CD4-positive, alpha-beta T cell treated with Interleukin-6 at 100 ng/mL for 8 hours (primary cell): ENCODE measurements at places on chromosomes 16 and 17.
A peak's percentile ranks its signal among the peaks of the same experiment; 100 is the strongest.

GRCh38 chr17:56936697-56937322 is 23.0 kb upstream of the TRIM25 start:
- no peak for DNase-seq

DNA sequence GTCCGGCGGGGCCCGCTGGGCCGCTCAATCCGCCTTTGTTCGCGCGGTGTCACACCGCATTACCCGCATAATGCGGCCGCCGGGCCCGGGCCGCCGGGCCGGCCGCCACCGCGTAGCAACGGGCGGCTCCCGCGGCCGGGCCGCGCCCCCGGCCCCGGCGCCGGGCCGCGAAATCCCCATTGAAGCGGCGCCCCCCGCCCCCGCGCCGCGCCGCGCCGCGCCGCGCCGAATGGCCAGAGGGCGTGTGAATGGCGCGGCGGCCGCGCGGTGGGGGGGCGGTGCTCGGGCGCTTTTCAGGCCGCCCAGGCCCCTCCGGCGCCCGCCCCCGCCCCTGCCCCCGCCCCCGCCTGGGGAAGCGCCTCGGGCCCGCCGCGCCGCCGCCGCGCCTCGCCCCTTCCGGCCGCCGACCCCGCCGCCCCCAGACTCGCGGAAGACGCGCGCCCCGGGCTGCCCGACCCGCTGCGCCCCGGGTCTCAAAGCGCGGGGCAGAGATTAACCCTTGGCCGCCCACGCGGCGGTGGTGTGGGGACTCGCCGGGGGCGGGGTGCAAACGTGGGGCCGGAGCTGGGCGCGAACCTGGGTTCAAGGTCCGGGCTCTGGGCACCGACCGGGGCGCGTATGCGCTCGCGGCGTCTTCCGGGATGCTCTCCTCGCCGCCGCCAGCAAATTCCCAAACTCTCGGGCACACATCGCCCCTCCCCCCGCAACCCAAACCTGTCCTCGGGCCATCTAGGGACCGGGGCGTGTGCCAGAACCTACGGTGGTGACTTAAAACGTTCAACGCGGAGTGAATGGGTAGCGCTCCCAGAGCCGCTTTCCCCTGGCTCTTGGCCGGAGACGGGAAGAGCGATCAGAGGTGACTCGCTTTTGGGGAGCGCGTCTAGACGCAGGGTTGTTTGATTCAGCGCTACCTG is 46.7 kb downstream of the WNT3 start:
- no peak for DNase-seq

- no peak for DNase-seq
Measured at GRCh38 chr17:3574231-3574630, 16.6 kb upstream of the TRPV3 start.

- no peak for DNase-seq
Measured at GRCh38 chr16:3906363-3906762, 25.9 kb upstream of the CREBBP start.

- DNase-seq, result peak; percentile 67
Measured at GRCh38 chr17:67359960-67360791, 6.2 kb downstream of the PSMD12 start.

DNA sequence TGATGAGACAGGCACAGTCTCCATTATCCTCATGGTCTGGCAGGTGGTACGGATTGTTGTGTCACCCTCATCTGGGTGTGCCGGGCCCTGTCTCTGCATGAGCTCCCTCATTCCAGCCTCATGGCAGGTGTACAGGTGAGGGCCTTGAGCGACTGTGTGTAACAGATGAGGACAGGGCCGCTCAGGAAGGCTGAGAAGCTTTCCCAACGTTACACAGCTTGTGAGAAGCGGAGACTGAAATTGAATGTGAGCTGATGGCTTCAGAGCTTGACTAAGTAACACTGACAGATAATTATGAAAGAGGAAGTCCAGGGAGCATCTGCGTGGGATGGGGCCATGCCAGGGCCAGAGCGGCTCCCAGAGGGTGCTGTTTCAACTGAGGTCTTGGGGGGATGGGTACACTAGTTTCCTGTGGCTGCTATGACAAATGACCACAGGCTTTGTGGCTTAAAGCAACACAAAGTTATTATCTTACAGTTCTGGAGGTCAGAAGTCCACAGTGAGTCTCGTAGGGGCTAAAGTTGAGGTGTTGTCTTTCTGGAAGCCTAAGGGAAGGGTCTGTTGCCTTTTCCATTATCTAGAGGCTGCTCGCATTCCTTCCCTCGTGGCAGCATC is 36.7 kb downstream of the CMIP start:
- no peak for DNase-seq

DNA sequence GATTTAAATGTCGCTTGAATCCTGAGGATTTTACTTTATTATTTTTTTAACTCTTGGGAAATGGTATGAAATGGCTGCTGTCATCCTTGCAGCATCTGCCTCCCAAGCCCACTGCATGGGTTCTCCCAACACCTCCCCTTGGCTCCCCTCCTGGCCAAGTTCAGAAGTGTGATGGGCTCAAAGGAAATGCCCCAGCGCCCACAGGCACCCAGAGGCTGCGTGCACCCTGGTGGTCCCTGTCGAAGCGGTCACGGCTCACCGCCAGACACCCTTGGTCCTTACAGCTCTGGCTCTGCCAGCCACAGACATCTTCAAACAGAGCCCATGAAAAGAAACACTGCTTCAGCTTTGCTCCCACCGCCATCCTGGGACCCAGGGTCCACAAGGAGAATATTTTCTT is 334.7 kb downstream of the SOX9 start:
- no peak for DNase-seq

DNA sequence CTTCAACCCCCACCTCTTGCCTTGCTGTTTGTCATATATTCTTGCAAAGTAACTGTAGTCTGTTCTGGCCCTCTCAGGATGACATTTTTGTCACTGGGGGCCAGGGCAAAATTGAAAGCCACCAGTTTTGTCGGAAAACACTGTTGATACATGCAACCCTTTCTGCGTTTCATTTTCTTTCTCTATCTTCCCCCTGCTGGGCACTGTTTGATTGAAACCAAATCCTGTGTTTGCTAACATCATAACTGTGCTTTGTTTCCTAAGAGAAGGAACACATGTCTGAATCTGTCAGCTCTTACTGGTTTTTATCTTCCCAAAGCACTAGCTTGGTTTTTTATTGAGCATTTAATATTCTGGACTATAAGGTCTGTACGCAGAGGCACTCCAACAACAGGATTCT is 11.7 kb upstream of the CPPED1 start:
- no peak for DNase-seq

DNA sequence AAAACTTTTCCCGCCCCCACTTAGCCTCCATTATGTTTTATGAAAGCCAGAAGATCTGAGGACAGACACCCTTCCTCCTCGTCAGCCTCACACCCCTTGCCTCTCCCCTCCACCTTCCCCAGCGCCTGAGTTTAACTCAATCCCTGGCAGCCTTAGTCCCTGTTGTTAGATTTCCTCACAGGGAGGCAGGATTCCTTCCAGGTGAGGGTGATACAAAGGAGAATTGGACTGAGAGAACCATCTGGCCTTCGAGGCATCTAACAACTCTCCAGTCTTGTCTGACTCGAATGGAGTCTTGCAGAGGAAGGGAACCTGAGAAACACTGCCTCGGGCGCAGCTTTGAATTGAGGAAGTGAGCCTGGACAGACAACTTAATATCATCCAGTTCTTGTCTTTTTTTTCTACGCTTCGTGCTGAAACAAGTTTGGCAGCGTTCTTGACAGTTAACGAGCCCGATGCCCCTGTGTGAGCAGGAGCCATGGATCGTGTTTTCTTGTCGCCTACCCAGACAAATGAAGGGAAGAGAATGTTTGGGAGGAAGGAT is 1.3 kb upstream of the ZNF768 start:
- no peak for DNase-seq

- DNase-seq, result no peak
Measured at GRCh38 chr17:37770631-37771518, 26.0 kb upstream of the HNF1B start.

- no peak for DNase-seq
Measured at GRCh38 chr16:12871784-12872183, 29.6 kb upstream of the SHISA9 start.

DNA sequence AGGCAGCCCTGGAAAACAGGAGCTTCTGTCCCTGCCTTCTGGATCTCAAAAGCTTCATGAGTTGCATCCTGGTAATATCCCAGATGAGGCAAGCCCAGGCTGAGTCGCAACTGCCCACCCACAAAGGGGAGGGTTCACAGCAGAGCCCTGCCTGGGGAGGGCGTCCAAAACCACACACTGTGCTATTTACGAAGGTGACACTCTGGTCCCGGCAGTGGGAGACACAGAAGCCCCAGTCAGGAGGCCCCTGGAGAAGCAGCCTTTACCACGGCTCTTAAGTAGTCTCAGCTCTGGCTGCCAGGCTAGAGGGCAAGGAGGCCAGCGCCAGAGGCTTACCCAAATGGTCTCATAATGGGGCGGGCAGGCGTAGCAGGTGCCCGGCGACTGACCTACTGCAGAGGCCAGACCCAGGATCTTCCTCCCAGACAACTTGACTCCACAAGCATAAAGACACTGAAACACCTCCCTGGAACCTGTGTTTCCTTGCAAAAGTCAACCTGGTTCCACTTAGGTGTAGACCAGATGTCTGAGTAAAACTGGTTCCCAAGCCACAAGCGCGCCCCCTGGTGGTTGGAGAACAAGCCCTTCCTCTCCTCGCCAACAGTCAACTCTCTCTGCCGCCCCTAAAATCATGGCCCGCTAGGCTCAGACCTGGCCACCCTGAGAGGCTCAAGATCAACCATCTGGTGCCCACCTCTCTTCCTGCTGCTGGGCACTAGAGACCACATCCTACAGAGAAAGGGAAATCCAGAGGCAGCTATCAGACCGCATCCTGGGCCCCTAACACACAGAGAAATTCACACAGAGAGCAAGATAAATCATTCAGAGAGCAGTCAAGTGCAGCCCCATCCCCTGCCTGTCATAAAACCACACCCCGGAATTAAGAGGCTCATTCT is 5.2 kb downstream of the AXIN2 start:
- peak; percentile 85 for DNase-seq

- DNase-seq, result no peak
Measured at GRCh38 chr17:59431601-59432000, 100.1 kb downstream of the YPEL2 start.

GRCh38 chr17:42274812-42275526 is 1.2 kb downstream of the STAT5B start:
- no peak for DNase-seq

GRCh38 chr17:28085766-28086165 is 43.3 kb downstream of the NLK start:
- no peak for DNase-seq

GRCh38 chr17:5854871-5855554 is 215.2 kb upstream of the WSCD1 start:
- no peak for DNase-seq

DNA sequence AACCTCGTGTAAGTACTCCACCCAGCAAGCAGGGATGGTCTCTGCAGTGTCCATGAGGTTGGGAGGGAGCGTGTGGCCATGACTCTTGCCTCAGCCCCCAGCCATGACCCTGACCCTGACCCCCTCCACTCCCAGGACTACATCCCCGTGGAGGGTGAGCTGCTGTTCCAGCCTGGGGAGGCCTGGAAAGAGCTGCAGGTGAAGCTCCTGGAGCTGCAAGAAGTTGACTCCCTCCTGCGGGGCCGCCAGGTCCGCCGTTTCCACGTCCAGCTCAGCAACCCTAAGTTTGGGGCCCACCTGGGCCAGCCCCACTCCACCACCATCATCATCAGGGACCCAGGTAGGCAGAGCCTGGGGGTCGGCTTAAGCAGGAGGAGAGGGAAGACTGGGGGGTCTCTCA is 16.3 kb downstream of the GALK1 start:
- DNase-seq, result no peak

GRCh38 chr16:983044-984030 is 1.8 kb downstream of the SOX8 start:
- no peak for DNase-seq

GRCh38 chr16:87963400-87963799 is 12.2 kb downstream of the BANP start:
- peak; percentile 51 for DNase-seq

DNA sequence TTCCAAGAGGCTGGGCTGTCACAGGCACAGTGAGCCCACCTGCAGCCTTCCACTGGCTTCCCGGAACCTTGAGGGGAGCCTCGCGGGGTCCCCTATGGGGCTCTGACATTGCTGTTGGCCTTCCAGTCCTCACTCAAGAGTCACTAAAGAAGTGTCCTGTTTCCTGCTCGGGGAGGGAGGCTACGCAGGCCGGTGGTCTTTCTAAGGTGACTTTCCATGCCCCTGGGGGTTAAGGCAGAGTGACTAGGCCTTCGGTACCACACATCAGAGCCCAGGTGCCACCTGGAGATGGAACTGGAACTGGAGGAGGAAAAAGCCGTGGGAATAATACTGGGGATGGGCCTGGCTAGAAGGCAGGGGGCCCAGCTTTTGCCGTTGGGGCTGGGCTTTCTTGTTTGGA is 72.1 kb downstream of the IL21R start:
- no peak for DNase-seq

GRCh38 chr16:4042581-4042980 is 73.7 kb downstream of the ADCY9 start:
- DNase-seq, result no peak

DNA sequence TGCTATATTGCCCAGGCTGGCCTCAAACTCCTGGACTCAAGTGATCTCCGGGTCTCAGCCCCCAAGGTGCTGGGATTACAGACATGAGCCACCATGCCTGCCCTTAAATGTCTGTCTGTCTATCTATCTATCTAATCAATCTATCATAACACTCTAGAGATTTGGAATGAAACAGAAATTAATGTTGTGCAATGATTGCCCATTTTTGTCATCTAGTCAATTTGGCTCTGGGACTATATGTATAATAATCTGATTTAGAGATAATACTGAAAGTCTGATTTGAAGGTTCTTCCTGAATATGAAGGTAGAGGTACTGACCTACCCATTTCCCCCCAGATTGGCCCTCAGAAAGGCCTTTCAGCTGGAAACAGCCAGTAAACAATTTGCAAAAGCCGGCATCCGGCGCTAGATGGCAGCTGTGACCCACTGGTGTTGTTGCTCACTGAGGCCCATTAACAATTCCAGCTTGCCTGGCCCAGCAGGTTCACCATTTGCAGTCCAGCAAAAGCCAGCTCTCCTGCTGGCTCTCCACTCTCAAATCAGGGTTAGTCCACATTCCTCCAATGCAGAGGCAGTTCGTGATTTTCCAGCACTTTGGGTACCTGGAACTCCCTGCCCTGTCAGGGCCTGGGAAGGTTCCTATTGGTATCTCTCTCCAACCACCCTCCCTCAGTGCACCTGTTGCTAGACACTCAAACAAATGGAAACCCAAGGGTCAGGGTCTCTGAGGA is 22.9 kb upstream of the C16orf87 start:
- DNase-seq, result peak; percentile 50
